ENCODE measurements at places on chromosomes 2 and 18.

DNA sequence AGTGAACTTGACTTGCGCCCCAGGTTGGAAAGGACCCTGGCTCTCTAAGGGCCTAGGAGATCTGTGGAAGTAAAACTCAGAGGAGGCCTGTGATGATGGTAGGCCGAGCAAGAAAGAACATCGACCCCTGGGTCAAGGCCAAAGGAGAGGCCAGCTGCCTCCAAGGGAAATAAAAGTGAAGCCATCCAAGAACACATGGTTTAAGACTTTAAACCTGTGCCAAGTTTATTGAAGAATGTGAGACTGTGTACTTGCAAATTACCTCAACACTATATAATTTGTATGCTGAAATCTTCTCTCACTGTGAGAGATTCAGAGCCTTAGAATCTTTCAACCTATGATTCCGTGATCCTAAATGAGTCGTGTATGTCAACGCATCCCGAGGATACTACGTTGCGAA is 40.7 kb upstream of the COBLL1 start:
- DNase-seq = no peak

- DNase-seq = no peak
Observed at GRCh38 chr2:1310866-1311265, 102.4 kb upstream of the TPO start.

- DNase-seq = no peak
Observed at GRCh38 chr18:75199327-75199726, 9.6 kb downstream of the PTGR3 start.

- no peak for DNase-seq
Observed at GRCh38 chr2:120817136-120817955, 81.7 kb downstream of the GLI2 start.

DNA sequence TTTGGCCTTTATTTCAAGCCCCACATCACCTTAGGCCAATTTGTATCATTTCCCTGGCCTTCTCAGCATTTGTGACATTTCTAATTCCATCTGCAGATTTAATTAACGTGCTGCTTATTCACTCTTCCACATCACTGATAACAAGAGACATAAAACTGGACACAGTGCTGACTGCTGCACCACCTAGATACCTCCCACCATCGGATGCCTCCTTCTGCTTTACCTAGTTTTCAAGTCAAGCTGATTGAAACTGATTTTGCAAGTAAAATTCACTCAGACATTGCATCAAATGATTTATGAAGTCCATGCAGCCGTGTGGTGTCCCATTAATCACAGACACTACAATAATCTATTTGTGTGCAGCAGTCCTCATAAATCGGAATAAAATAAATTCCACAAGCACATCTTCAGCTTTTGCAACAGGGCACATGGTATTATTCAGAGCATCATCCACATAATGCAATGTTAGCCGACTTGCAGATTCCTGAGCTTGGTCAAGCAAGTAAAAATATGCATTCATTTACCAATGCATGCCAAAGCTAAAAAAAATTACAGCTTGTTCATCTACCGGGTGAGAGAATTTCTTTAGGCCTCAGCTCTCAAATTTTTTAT is 15.9 kb upstream of the CRIM1 start:
- DNase-seq = no peak

DNA sequence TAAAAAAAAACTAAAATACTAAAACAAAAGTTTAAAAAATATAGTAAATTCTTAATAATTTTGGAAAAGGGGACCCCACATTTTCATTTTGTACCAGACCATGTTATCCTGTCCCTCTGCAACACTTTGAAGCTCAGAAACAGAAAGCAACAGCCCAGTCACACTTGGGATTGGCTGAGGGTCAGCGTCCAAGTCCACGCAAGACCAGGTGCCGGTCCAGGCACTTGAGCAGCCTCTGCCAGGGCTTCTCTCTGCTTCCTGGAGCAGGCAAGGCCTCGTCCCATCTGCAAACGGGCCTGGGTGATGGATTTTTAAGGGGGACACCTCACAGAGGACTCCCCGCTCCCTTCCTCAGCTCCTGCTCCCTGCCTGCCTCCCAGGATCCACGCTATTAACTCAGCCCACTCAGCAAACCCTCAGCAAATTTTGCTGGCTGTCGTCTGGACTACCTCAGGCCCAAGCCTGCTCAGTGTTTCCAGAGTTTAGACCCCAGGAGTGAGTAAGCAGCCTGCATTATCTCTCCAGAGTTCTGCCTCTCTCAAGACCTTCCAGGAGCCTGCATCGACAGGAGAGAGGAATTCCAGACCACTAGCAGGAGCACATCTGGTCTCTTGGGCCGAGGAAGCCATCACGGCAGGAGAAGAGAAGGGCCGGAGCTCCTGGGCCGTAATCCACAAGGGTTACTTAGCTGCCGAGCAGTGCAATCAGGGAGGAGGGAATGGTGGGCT is 88.7 kb upstream of the STPG4 start:
- no peak for DNase-seq

GRCh38 chr2:3959372-3959771 is 256.0 kb downstream of the DCDC2C start:
- DNase-seq = peak; percentile 42

- no peak for DNase-seq
Observed at GRCh38 chr2:104656571-104657163, 197.2 kb upstream of the POU3F3 start.

DNA sequence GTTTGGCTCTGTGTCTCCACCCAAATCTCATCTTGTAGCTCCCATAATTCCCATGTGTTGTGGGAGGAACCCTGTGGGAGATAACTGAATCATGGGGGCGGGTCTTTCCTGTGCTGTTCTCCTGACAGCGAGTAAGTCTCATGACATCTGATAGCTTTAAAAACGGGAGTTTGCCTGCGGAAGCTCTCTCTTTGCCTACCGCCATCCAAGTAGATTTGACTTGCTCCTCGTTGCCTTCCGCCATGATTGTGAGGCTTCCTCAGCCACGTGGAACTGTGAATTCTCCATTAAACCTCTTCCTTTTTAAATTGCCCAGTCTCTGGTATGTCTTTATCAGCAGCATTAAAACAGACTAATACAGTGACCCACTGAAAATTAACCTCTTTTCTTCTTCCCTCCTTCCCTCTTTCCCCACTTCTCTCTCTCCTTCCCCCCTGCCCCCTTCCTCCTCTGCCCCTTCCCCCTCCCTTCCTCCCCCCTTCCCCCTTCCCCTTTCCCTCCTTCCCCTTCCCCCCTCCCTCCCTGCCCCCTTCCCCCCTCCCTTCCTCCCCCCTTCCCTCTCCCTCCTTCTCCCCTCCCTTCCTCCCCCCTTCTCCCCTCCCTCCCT is 818.8 kb downstream of the SLC4A3 start:
- DNase-seq = no peak

GRCh38 chr18:38481576-38481975 is 916.0 kb upstream of the CELF4 start:
- DNase-seq = no peak

GRCh38 chr2:192571636-192572035 is 376.9 kb upstream of the TMEFF2 start:
- peak; percentile 37 for DNase-seq

DNA sequence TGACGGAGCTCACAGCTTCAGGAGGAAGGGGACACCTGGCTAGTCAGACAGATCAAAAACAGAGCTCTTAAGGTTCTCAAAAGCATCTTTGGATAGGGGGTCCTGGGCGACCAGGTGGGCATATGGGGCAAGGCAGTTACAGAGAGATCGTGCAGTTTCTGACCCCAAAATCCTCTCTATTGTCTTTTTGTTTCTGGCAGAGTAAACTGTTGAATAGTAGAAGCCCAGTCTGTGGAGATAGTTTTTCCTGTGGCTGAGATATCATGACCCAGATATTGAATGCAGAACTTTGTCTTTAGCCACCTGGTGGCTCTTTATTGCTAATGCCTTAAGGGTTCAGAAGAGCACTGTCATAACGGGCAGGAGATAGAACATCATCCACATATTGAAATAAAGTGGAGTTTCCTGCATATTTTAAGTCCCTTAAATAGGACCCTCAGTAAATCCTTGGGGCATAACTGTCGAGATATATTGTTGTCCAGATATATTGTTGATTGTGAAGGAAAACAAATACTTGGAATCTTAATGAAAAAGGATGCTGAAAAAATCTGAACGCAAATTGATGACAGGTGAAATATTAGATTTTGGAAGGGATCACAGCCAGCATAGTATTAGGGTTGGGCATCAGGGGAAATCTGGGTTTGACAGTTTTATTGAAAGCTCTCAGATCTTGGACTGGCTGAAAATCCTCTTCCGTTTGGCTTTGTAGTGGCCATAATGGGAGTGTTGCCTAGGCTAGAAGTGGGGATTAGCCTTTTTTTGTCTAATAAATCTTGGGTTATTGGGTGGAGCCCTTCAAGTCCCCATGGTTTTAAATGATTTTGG is 14.1 kb upstream of the ZDBF2 start:
- DNase-seq = peak; percentile 14

- no peak for DNase-seq
Observed at GRCh38 chr2:108970369-108970768, 18.7 kb downstream of the EDAR start.

- no peak for DNase-seq
Observed at GRCh38 chr2:85524336-85524908, 14.5 kb upstream of the MAT2A start.

DNA sequence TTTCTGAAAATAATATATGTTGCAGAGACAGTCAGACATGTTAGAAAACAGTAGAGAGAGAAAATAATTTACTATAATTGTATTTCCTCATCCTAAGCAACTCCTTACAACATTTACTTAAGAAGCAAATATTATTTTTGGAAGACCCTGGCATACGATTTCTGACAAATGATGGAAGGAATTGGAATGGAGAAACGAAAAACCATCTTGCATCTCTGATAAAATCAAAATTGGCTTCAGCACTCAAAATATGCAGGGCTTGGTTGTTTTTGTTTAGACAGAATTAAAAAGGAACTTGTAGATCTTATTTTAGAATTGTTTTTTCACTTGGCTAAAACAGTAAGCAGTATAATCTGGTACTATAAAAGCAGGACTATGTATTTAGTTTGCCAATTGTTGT is 88.1 kb downstream of the NRXN1 start:
- no peak for DNase-seq

- DNase-seq = no peak
Observed at GRCh38 chr2:224786848-224787247, 70.7 kb upstream of the CCDC195 start.

GRCh38 chr18:33264566-33264965 is 176.0 kb downstream of the CCDC178 start:
- DNase-seq = no peak

DNA sequence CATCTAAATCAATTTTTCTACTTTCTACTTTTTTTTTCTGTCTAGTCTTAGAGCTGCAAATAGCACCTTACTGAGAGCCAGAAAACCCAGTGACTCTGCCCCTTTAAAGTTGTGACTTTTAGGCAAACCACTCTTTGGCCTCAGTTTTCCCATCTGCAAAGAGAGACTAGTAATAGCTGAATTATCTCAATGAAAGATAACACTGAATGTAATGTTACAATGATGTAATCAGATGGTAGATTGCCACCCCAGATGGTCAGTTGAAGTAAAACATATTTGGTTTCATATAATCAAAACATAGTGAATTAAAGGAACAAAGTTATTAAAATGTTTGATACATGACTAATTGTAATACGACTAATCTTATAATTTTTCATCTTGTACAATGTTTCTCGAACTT is 5.0 kb upstream of the APCDD1 start:
- DNase-seq = no peak

DNA sequence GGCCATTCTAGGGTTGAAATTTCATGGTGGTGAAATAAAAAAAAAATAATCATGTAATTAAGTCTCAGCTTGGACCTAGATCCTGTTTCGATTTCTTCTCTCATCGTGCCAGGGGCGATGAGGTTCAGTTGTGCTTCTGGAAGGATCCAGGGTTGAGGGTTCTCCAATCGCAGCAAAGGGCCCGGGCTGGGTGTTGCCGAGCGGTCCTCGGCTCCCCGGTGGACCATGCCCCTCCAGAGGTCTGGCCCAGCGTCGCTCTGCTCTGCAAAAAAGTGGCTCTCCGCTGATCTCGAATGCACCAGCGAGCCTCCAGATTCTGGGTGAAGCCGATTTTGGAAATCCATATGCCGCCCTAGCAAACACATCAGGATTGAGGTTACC is 39.0 kb downstream of the EN1 start:
- no peak for DNase-seq

DNA sequence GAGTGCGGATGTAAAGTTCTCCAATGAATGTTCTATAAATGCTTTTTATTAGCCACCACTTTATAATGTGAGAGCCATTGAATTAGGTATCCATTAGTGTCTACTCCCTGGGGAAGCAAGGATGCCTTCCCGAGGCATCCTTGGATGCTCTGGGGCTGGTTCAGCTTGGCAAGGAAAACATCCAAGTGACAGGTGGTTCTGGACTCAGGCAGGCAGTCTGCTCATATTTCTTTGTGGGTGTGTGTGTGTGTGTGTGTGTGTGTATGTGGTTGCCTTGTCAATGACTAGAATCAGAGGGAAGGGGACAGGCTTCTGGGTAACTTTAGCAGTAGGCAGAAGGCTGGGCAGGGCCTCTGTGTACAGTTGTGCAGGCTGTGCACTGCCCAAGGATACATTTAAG is 149.2 kb downstream of the TSN start:
- DNase-seq = no peak

GRCh38 chr2:96407041-96407918 is 71.7 kb downstream of the NCAPH start:
- DNase-seq = peak; percentile 28

DNA sequence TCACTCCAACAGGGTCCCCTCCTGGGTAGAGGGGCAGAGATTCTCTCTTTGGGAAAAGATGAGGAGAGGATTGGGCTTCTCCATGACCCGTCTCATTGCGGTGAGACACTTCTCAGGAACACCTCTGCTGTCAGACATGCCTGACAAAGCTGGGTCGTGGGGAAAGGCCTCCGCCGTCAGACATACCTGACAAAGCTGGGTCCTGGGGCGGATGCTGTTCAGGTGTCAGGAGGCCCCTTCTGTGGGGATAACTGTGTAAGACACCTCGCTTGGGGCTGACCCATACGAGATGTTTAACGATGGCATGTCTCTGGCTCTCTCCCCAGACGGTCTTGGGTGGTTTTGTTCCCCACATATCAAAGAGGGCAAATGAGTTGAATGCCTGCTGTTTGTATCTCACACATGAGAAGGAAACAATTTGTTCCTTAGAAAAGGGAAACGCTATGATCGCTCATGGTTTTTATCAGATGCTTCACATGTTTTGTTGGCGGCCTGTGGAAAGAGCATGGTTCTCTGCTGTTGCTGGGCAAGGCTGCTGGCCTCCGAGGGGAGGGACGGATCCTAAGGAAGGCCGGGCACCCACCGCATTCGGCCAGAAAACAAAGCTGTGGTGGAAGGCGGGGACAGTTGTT is 40.8 kb upstream of the PXDN start:
- no peak for DNase-seq

DNA sequence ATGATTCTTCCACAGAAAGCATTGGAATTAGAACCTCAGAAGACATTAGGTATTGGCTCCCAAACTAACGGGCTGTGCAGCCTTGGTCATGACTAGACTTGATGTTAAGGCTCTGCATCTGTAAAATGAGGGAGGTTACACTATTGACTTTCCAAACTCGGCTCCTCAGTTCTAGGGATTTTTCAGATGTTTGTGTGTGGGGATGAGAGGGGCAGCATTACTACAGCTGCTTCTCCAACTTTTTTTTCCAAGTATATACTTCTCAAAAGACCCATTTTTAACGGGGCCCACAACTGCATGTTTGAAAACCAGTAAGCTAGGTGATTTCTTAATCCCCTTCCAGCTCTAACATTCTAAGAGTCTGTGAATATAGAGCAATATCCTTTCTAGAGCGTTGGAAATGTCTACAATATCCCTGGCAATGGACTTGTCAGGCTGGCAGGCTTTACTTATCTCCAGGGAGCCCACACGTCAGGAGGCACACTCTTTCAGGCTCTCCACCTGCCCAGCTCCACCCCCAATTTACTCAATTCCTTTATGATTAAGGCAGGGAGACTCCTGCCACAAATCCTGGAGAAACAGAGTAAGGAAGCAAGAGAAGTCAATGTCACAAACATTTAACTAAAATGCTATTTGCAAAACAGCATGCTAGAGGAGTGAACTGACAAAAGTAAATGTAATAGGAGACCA is 844 bp upstream of the MPV17 start:
- no peak for DNase-seq
